Activated CD4-positive, CD25-positive, alpha-beta regulatory T cell treated with anti-CD3 and anti-CD28 coated beads, Interleukin-2, amount 50 U/mL, for 72 hours (primary cell): ENCODE measurements at places on chromosomes 5 and 9.

- no peak for DNase-seq
These were observed 258.5 kb downstream of the BNC2 start for GRCh38 chr9:16611983-16612382.

DNA sequence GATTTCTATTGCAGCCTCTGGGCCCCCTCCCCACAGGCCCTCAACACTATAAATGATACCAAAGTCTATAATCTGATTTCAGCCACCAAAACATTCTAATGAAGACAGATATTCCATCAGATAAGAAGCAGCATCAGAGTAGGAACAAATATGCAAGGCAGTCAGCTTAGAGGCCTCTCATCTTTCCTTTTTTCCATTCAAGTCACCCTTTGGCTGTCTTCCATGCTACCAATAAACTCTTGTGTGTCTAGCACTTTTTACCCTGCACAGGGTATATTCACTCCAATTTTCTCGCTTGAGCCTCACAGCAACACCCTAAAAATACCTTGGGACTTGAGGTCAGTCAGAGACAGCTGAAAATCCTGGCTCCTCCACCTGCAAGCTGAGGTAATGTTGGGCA is 193.7 kb downstream of the BRINP1 start:
- no peak for DNase-seq

DNA sequence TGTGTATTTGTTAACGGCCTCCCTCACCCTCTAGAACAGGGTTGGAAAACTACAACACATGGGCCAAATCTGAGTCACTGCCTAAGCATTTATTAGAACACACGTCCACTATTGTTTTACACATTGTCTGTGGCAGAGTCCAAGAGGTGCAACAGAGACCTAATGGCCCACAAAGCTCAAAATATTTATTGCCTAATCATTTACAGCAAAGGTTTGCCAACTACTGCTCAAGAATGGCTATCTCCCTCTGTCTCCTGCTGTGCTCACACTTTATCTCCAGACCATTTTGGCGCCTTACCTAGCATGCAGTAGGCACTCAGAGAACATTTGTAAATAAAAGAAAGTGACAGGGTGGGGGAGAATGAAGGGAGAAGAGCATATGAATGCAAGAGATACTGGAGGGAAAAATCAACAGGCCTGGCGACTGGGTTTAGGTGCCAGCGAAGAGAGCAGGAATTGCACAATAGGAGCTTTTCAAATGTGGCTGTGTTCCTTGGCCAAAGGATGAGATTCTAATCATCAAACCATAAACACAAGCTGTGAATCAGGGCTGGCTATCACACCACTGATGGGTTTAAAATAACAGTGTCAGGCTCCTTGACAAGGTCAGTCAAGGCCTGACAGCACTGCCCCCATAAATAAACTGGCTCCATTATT is 80.3 kb downstream of the EPB41L4A start:
- DNase-seq = no peak

GRCh38 chr5:24646915-24647314 is 2.1 kb upstream of the CDH10 start:
- no peak for DNase-seq

- DNase-seq = no peak
These were observed at the start of gene HK3 for GRCh38 chr5:176899296-176899891. Gene HK3, minus strand, starts transcription at chr5:176899346. Its CDS starts 3,187 bp downstream, at chr5:176896159.

DNA sequence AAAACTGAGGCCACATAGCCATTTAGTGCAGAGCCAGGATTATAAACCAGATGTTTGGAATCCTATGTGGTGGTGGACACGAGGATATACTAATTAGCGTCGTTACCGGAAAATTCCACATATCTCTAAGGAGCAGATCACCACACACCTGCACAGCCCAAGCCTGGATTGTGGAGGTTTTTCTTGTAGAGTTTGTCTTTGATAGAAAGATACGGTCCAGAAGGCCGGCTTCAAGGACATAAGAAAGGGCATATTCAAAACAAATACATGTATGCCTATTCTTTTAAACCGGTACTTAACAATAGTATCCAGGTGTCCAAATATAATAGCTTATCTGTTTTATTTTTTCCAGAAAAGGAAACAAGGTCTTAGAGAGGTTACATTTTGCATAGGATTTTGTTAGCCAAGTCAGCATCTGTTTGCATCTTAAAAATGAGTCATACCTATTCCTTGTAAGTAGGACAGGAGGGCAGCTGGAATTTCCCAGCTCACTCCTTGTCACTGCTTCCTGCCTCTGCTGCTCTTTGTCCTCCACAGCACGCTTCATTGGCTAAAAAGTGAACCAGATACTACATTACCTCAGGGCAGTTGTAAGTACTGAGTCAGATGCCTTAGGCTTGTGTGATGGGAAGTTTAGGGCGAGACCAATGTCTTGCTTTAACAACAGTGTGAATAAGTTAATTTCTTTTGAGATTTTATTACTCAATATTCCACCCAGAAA is 3.6 kb downstream of the TMC1 start:
- no peak for DNase-seq
